Central memory CD4-positive, alpha-beta T cell (primary cell): ENCODE measurements at places on chromosomes 5 and 9.

DNA sequence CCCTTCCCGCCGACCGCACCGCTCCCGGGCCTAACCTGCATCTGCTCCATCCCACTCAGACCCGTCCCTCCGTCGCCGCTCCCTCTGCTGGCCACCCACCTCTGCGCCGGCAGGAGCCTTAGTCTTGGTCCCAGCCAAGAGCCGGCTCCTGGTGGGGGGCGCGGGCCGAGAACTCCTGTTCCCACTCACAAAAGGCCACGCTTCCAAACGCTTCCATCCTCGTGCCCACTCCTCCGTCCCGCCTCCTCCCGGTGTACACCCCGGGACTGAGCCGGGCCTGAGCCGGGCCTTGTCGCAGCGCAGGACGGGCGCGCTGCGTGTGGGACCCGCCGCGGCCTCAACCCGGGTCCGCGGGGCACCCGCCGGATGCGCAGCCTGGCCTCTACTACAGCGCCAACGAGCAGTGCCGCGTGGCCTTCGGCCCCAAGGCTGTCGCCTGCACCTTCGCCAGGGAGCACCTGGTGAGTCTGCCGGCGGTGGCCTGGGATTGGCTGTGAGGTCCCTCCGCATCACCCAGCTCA is 7.5 kb downstream of the ADAMTS13 start:
- DNase-seq, result no peak

DNA sequence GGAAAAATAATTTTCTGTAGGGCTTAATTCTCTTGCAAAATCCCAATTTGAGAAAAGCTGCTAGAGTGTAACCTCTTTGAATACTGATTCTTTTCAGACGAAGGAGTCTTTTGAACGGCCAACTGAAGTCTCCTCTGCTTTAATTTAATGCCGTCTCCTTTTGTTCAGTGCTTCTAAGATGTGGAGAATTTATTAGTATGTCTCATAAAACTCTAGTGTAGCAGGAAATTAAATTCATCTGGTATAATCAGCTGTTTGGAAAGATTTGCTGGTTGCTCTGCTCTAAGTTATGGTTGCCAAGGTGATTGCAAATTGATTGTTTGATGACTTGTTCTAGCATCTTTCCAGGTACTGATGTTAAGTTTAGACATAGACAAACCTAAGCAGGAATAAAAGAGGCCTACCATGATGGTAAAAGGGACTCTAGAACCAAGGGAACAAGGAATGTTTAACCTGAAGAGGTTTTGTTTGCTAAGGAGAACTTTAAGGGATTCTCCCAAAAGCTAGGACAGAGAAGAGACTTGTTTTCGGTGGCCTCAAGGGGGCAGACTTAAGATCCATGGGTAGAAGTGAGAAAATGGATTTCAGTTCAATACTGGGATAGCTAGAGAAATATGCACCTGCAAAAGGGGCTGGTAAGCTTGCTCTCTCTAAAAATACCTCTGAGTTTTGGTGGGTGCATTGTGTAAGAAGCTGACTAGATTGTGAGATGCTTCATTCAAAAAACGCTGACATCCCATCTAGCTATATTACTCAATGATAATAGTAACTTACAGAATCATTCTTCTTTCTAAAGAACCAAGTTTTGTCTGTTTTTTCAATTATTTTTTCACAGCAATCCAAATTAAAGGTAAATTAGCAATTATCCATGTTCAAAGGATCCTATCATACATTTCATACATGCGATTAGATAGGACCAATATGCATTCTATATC is 5.7 kb upstream of the ADRB2 start:
- peak; percentile 28 for DNase-seq

- DNase-seq, result no peak
These were observed 66.9 kb downstream of the SPATA31C2 start for GRCh38 chr9:88071331-88071730.

GRCh38 chr5:174690271-174690670 is 34.1 kb upstream of the MSX2 start:
- no peak for DNase-seq

GRCh38 chr9:137945581-137945980 is 68.0 kb downstream of the CACNA1B start:
- DNase-seq, result no peak

DNA sequence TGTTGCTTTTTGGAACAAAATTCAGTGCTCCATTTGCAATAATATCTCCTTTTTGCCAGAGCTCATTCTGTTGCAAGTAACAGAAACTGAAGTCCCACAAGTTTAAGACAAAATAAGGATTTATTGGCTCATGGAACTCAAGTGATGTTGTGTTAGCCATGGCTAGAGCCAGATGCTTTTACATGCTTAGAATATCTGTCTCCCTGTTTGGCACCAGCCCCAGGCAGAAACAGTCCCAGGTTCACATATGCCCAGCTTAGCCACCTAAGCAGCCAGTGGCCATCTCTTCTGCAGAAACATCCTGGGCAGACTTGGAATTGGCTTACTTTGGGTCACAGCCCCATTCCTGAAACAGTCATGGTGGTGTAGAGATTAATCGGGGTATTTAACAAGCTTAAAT is 540.9 kb upstream of the SGCD start:
- no peak for DNase-seq

DNA sequence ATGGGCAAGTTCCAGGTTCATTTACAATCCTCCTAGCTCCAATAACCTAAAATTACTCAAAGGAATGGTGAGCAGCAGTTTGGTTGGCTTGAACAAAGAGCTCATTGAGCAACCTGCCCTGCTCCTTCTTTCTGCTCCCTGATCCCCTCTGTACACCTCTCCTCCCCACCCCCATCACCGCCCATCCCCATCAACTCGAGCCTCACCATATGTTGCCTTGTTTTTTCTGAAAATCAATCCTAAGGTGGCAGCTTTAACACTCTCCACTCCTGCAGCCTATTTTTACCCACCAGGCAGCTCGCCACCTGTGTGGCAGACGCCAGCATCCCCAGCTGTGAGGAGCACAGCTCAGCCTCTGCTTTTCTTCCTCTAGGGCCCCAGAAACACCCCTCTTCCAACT is 533.4 kb upstream of the BRINP1 start:
- DNase-seq, result no peak

DNA sequence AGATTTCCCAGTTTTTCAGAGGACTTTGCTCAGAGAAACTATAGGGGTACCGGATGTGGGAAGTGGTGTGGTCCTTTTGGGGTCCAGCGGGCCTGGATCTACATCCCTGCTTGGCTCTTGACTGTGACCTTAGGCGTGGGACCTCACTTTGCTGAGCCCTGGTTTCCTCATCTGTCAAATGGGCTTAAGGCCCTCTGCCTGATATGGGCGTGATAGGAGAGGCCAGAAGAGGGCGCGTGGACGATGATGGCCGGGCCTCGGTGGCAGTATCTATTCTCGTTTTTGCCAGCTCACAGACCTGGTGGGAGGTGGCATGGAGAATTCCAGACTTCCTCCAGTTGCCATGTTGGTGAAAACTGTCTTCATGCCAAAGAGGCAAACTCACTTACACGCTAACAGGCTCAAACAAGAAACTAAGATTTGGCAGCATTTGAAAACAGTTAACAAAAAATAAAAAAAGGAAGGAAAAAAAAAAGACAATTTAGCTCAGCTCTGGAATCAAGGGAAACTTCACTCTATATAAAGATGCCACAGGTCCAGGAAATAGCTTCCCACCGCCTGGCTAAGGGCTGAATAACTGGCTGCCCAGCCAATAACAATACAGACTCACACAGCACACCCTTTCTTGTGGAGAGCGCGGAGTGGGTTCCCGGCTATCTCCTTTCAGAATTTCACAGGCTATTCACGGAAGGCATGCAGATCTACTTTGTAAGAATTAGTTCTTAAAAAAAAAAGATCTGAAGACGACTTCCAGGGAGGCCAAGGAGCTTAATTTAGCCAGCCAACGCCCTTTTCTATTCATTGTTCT is 1.7 kb downstream of the SH3PXD2B start:
- DNase-seq, result no peak

GRCh38 chr9:18002718-18003438 is 424.0 kb downstream of the SH3GL2 start:
- no peak for DNase-seq

DNA sequence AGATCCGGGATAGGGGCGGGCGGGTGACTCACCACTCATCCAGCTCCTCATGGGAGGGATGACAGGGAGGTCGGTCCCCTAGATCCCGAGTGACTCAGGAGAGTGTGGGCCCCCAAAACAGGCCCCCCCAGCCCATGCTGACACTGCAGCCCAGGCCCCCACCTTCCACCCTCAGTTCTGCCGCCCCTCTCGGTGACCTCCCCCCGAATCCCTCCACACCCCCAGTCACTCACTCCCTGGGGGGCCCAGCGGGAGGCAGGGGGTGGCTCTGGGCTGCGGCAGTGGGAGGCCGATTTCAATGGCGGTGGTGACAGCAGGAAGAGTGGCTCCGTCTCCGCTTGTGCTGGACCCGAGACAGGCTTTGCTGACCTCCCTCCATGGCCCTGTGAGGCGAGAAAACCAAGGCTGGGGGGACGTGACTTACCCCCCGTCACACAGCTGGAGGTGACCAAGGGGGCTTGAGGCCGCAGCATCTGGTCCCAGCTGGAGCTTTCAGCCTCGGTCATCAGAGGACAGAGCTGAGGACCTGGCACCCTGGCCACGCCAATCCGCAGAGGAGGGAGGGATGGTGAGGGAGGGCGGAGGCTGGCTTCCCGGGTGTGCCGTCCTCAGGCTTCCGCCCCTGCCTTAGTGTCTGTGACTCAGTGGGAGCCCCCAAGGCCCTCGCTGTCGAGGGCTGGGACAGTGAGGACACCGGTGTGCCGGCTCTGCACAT is 9.0 kb downstream of the GPSM1 start:
- no peak for DNase-seq

- DNase-seq, result no peak
These were observed 228.2 kb upstream of the GRIN3A start for GRCh38 chr9:101966691-101967090.
